ENCODE measurements at places on chromosomes 1 and 21.

DNA sequence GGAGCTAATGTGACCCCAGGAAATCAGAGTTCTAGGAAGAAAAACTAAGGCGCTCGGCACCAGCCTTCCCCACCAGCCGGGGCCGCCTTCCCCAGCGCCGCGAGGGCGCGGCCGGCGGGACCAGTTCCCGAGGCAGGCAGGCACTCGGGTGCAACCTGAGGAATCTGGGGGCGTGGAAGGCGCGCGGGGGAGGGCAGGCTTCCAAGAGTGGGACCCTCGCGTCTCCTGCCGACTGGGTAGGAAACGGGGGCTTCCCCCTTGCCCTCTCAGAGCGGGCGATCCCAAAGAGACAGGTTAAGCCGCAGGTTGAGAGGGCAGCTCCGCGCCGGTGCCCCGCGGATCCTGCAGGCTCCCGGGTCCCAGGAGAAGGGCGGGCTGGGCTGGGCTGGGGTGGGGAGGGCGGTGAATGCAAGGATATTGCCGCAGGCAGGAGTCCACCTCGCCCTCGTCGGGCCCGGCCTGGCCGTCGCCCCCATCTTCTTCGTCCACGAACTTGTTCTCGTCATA is 431 bp downstream of the ARPC5 start:
- peak; percentile 80 for DNase-seq

DNA sequence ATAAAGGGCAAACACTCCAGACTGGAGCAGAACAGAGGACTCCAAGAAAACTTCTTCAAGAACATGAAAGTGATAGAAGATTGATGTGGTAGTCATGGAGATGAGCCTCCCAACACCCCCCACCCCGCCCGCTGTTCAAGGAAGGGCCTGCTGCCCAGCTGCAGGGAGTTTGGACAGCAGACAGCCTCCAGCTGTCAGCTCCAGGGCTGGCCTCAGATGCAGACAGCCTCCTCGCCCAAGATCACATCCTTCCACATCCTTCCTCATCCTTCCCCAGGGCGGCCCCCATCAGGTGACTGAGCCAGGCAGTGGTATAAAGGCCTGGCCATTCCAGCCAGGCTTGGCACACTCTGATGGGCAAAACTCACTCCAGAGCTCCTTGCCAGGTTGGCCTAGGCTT is 24.6 kb downstream of the HMGN2 start:
- no peak for DNase-seq

DNA sequence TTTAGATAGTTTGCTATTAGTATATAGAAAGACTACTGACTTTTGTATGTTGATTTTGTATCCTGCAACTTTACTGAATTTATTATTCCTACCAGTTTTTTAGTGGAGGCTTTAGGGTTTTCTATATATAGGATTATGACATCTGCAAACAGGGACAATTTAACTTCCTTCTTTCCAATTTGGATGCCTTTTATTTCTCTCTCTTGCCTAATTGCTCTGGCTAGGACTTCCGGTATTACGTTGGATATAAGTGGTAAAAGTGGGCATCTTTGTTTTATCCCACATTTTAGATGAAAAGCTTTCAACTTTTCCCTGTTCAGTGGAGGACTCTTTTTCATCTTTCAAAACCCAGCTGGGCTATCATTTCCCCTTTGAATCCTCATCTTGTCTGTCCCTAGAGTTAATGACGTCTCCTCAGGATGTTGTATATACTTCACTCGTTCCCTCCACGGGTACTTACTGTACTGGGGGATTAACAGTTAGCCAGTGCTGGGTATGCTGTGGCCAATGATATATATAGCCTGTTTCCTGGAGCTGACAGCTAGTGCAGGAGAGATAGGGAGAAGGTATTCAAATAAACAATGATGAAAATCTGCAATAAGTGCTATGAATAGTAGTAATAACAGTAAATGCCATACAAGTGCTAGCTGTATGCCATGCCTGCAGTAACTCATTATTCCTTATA is 9.8 kb downstream of the ACOT11 start:
- DNase-seq: no peak

DNA sequence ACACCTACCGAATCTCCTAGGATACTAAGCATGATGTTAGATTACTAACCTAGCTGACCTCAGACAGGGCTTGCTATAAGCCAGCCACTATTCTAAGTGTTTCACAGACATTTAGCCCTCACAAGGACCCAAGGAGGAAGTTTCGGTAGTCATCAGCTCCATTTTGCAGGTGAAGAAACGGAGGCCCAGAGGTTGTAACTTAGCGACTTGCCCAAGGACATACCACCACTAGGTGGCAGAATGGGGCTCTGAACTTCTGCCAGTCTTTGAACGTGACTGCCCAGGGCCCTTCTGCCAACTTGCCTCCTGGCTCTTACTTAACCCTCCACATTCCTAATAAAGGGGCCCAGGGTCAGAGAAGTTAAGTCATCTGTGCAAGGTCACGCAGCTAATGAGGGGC is 283.5 kb downstream of the C1orf94 start:
- peak; percentile 77 for DNase-seq

- DNase-seq: no peak
Measured at GRCh38 chr1:217917281-217917887, 286.2 kb downstream of the SPATA17 start.

- no peak for DNase-seq
Measured at GRCh38 chr1:205183676-205184335, 27.7 kb downstream of the DSTYK start.

- DNase-seq: no peak
Measured at GRCh38 chr1:167301355-167301754, 80.7 kb downstream of the POU2F1 start.

DNA sequence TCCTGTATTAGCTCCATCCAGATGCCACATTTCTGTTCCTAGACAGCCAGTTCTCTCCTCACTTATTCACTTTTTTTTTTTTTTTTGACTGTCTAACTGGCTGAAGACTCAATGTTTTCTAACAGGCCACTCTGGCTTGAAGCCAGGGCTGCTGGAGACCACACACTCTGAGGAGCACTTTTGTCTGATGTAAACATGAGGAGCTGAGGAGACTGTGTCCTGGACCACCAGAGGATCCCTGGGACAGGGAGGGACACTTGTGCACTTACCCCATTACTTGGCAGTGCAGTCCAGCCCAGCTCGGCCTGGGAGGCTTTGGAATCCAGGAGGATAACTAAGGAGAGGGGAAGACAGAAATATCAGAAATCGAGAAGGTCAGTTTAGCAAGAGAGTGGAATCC is 2.4 kb downstream of the EPHA10 start:
- no peak for DNase-seq

DNA sequence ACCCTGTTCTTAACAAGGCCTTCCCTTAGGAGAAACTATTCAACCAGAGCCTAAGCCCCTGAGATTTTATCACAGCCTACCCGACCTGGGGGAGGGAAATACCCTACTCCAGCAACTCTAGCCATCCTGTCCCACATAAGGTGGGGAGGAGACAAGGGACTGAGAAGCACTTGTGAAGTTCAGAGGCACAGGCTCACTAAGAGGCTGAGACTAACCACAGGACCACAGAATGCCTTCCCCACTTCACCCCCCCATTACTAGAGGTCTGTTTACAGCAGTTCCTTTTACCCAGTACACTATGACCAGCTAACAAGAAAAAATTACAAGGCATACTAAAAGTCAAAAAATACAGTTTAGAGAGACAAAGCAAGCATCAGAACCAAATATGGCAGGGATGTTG is 86.8 kb downstream of the TEX35 start:
- DNase-seq: no peak

- DNase-seq: no peak
Measured at GRCh38 chr1:158002022-158002630, 8.7 kb downstream of the KIRREL1 start.

DNA sequence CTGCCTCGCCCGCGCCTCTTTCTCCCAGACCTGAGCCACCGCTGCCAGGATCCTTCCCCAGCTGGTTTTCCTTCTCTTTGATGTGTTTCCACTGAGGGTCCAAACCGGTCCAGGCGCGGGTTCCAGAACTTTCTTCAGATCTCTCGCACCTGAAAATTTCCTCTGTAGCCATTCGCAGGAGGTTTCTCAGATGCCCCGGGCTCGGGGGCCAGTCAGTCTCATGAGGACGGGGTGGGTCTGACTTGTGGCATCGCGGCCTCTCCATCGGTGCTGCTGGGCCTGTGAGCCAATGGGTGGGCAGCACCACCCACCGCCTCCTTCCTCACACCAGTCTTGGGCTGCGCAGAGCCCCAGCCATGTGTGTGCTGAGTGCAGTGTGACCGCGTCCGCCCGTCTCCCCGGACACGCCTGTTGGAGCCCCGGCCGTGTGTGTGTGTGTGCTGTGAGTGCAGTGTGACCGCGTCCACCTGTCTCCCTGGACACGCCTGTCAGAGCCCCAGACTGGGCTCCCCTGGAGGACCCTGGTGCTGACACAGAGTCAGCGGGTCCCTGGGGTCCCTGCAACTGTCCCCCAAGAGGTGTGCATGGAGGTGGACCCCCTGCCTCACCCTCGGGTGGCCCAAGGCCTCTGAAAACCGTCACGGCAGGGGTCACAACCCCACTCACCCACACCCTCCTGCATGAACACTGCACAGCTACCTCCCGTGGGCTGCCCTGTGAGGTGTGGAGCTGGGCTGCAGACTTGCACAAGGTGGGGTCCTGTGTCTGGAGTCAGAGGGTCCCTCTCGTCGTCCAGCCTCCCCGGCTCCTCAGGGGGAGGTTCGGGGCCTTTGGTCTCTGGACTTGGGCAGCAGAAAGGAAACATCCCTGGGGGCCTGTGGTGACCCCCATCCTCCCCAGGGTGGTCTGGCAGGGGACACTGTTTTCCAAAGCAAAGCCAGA is 20.2 kb downstream of the COL18A1 start:
- no peak for DNase-seq

DNA sequence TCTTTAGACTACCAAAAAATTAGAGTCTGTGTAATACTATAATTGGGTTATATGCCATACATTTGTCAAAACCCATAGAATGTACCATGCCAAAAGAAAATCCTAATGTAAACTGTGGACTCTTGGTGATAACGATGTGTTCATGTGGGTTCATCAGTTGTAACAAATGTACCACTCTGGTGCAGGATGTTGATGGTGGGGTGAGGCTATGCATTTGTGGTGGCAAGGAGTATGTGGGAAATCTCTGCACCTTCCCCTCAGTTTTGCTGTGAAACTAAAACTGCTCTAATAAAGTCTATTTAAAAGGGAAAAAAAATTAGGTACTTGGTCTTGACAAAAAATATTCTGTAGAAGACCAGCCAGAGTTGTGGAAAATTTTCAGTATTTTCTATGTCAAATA is 43.4 kb downstream of the INKA2 start:
- DNase-seq: no peak

DNA sequence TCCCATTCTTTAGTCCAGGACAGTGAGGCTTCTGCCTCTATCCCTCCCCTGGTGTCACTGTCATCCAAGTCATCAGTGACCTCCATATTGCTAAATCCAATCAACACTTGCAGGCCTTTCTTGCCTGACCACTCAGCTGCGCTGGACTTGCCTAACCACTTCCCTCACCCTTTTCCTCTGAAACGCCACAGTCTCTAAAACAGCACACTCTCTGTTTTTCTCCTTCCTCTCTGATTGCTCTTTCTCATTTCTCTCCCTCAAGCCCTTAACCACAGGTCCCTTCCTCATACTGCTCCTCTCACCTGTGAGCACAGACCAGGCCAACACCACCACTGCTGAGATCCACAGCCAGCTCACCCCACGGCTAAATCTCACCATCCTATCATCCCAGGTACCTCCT is 17.5 kb downstream of the TAL1 start:
- DNase-seq: peak; percentile 72

DNA sequence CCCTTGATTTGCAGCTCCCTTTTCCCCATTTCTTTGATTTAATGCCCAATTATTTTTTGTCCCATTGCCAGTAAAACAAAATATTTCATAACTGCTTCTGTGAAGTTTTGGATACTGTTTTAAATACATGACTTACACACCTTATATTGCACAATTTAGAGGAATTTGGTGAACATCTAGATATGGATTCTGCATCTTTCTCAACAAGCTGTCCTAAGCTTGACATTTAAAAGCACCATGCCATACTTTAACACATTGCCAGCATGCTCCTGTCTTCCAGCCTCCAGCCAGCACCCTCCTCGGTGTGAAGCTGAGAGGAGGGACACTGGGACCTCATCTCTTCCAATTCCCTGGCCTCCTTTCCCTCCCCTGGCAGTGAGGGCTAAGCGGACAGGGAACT is 167.6 kb downstream of the SEC16B start:
- DNase-seq: no peak

GRCh38 chr1:212607206-212607912 is 1.2 kb upstream of the ATF3 start:
- peak; percentile 61 for DNase-seq

- DNase-seq: no peak
Measured at GRCh38 chr1:154270833-154271232, 1.6 kb upstream of the HAX1 start.

GRCh38 chr1:27980216-27980845 is 20.6 kb downstream of the XKR8 start:
- no peak for DNase-seq

DNA sequence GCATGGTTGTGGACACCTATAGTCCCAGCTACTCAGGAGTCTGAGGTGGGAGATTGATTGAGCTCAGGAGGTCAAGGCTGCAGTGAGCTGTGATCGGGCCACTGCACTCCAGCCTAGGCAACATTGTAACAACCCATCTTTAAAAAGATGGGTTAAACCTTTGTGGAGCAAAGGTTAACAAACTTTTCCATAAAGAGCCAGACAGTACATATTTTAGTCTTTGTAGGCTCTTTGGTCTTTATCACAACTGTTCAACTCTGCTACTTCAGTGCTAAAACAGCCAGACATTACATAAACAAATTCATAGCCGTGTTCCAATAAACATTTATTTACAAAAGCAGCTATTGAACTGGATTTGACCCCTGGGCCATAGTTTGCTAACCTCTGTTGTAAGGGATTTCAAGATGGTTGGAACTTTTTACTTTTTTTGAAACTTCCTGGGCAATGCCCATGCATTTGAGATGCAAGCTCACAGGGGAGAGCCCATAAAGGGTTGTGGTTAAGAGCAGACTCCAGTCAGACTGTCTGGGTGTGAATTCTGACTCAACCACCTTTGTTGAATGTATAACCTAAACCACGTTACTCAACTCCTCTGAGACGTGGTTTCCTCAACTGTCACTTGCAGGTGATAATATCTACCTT is 10.8 kb downstream of the INAVA start:
- DNase-seq: no peak

- peak; percentile 82 for DNase-seq
Measured at GRCh38 chr1:6401673-6402072, 8.1 kb upstream of the ACOT7 start.

GRCh38 chr1:197467881-197468280 is 199.8 kb downstream of the CRB1 start:
- DNase-seq: no peak

GRCh38 chr1:21716169-21716568 is 47.0 kb upstream of the RAP1GAP start:
- no peak for DNase-seq

GRCh38 chr1:99877568-99877967 is 27.4 kb downstream of the AGL start:
- no peak for DNase-seq

DNA sequence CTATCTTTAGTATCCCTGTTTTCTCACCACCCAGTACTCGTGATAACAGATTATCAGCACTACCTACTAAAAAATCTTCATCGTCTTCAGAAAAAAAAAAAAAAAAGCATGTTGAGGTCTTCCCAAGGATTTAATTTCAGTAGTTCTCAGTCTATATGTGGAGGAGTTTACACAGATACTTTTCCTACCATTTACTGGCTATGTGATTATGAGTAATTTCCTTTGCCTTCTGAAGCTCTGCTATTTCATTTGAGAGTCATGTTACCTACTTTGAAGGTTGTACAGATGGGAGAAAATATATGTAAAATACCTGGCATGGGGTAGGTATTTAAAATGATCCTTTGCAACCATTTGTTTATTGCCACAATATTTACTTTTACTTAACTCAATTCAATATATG is 399.7 kb downstream of the NEGR1 start:
- no peak for DNase-seq

GRCh38 chr1:230422221-230422981 is 3.7 kb downstream of the PGBD5 start:
- DNase-seq: peak; percentile 15

Measured in suppressor macrophage (primary cell).